ENCODE measurements at places on chromosomes 2 and 18. TPM values are rescaled to one million over a fixed set of nuclear protein-coding genes. Genes with fewer than 3 reads are reported as not detected.
A peak's percentile ranks its signal among the peaks of the same experiment; 100 is the strongest.

WDR33 gene
- 87.1 TPM for total RNA-seq

EPC2 gene
- total RNA-seq = 32.4 TPM

RUFY4 gene
- total RNA-seq = 1.3 TPM

LOXHD1 gene
- 25.5 TPM for total RNA-seq

DNA sequence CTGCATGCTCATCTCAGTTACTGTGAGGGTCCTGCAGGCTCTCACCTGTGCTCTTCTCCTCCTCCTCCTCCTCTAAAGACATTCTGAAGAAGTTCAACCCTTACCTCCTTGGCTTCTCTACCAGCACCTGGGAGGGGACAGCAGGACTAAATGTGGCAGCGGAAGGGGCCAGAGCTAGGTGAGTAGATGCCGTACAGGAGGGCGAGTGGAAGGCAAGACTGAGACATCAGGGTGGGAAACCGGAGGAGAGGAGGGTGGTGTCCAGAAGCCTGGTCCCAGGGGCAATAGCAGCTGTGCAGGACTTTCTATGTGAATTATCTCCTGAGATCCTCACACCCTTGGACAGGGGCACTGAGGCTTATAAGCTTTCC, 124.9 kb downstream of the PLB1 start:
- DNase-seq = no peak

GRCh38 chr2:151560289-151560688, 150.6 kb downstream of the RIF1 start:
- peak; percentile 7 for DNase-seq

DNA sequence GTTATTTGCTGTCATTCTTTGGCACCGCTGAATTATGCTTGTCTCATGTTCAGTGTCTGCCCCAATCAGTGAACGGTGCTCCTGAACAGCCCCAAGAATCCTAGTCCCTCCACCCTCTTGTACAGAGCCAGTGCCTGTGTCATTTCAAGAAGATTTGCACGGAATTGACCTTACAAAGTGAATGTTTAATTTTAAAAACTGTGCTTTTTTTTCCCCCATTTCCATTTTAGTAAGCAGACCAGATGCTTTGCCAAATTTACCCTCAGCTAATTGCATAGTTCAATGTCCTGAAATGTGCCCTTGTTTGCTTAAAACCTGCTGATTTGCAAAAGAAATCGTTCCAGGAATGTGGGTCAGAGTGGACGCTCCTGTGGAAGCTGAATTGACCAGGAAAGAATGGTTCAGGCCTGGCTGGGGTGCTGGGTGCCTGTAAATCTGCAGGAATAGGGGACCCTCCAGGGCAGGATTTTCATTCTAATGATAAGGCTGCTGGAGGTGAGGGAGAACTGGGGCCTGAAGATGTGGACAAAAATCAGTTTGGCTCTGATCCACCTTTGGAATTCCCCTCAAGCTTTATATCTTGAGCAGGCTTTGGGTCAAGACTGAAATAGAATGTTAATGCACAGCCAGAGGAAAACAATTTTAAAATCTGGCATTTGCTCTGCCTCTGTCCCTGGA, 20.1 kb downstream of the TMEM17 start:
- no peak for DNase-seq

- peak; percentile 89 for DNase-seq
These were observed 10.2 kb downstream of the PROKR1 start for GRCh38 chr2:68653538-68653982.

- no peak for DNase-seq
These were observed 4.7 kb upstream of the CAPN10 start for GRCh38 chr2:240581811-240582210.

DNA sequence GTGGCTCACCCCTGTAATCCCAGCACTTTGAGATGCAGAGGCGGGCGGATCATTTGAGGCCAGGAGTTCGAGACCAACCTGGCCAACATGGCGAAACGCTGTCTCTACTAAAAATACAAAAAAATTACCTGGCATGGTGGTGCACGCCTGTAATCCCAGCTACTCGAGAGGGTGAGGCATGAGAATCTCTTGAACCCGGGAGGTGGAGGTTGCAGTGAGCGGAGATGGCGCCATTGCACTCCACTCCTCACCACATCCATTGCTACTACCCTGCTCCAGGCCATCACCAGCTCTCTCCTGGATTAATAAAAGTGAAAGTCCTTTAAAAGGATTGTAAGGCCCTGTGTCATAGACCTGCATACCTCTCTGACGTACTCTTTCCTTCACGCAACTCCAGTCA, 1.2 kb downstream of the RMP24 start:
- no peak for DNase-seq

- DNase-seq = no peak
These were observed 297.8 kb downstream of the SP3 start for GRCh38 chr2:173667415-173667814.

DNA sequence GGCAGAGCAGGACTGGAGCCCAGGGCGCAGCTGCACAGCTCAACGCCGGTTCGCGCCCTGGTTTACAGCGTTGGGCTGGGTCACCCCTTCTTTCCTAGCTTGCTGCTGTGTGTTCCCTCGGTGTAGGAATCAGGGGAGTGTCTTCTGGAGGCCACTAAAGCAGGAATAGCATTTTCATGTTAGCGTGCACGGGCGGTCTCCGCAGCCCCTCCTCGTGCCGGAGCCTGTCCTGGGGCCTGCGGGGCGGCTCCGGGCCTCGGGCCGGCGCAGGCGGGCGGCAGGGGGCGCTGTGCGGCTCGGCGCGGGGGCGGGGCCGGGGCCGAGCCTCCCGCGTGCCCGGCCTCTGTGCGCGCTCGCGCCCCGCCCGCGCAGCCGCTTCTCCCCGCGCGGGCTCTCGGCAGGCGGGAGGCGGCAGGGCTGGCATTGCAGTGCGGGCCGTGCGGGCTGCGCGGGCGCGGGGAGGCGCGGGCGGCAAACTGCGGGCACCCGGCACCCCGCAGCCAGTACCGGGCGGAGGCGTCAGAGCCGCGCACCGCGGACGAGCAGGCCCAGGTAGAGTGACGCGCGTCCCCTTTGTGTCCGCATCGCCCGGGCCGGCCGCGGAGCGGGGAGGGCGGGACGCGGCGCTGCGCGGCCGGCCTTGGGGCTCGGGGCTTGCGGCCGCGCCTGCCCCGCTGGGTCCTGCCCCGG, at the start of gene RNF144A:
Gene RNF144A (plus strand): TSS at position 342 of the 690 bp plus-strand sequence. CDS start 79,515 bp downstream, outside the sequence.
- DNase-seq = peak; percentile 81

DNA sequence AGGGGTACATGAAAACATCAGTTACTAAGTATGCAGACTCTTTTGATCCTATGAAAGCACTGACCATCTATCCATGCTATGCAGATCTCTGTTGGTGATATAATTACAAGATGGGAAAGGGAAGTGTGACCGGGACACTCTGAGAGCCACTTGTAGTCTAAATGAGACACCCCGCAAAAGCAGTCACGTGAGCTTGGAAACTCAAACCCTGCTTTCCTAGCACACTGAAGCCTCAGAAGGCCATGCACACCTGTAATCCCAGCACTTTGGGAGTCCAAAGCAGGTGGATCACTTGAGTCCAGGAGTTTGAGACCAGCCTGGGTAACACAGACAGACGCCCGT, 137.5 kb downstream of the INO80D start:
- DNase-seq = no peak

DNA sequence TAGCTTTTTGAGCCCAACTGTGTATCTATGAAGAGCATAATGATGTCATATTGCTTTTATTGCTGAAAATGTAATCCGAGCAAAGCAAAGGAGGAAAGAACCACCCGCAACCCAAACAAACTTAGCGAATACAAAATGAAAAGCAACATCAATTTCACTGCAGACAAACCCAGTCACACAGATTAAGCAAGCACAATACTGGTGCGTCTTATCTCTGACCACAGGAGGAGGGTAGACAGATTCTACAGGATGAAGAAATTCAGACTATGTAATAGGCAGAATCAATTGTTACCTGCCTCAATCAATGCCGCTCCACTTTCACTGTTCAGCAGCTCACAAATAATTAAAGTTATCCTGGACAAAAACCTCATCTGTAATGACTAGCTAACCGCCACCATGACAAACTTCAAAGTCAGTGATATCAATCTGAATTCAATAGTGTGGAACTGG, 115.5 kb upstream of the SP3 start:
- no peak for DNase-seq

Data from A673 (cell line).